Cardiac muscle cell (in vitro differentiated cells and primary cell): ENCODE measurements at places on chromosomes 4 and X. TPM values are rescaled to one million over a fixed set of nuclear protein-coding genes. Genes with fewer than 3 reads are reported as not detected.

GRCh38 chr4:7894677-7895181 lies 44.9 kb downstream of the AFAP1 start:
- H3K4me3 ChIP-seq = no peak overlapping the region
- H3K36me3 ChIP-seq = no peaks in the 10 kb centered on the region
- DNase-seq = no peak
- no peaks in the 10 kb centered on the region for H3K27me3 ChIP-seq

GRCh38 chr4:8228319-8229250 lies 29.5 kb downstream of the SH3TC1 start:
- no peaks in the 10 kb centered on the region for H3K27me3 ChIP-seq
- H3K4me3 ChIP-seq = no peak overlapping the region
- DNase-seq = no peak
- no peaks in the 10 kb centered on the region for H3K36me3 ChIP-seq
- no peak overlapping the region for H3K27ac ChIP-seq

DNA sequence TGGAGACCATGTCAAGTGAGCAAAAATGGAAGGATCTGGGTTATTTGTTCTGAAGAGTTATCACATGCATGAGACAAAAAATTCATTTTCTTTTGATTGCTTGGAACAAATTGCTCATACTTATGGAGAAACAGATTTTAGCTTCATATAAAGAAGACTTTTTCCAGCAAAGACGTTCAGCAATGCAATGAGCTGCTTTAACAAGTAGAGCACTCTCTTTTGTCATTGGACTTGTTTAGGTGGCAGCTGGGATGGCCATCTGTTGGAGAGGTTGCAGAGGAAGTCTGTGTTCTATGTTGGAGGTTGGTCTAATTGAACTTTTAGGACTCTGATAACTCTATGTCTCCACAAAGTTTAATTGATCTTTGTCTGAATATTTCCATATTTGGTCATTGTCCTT lies 19.9 kb upstream of the CEP135 start:
- H3K27ac ChIP-seq = no peak overlapping the region
- no peaks in the 10 kb centered on the region for H3K36me3 ChIP-seq
- DNase-seq = no peak

GRCh38 chr4:28774344-28774743 lies 1913.7 kb downstream of the STIM2 start:
- H3K4me1 ChIP-seq = no peaks in the 10 kb centered on the region
- no peaks in the 10 kb centered on the region for H3K36me3 ChIP-seq
- H3K27ac ChIP-seq = no peak overlapping the region

Gene CLCN4
- 15.2 and 18.2 TPM in 2 replicates for total RNA-seq

GRCh38 chrX:153485396-153486080 lies 9.2 kb upstream of the BGN start:
- H3K4me1 ChIP-seq = no peaks in the 10 kb centered on the region
- H3K27me3 ChIP-seq = no peaks in the 10 kb centered on the region
- H3K27ac ChIP-seq = no peak overlapping the region
- no peaks in the 10 kb centered on the region for H3K36me3 ChIP-seq

DNA sequence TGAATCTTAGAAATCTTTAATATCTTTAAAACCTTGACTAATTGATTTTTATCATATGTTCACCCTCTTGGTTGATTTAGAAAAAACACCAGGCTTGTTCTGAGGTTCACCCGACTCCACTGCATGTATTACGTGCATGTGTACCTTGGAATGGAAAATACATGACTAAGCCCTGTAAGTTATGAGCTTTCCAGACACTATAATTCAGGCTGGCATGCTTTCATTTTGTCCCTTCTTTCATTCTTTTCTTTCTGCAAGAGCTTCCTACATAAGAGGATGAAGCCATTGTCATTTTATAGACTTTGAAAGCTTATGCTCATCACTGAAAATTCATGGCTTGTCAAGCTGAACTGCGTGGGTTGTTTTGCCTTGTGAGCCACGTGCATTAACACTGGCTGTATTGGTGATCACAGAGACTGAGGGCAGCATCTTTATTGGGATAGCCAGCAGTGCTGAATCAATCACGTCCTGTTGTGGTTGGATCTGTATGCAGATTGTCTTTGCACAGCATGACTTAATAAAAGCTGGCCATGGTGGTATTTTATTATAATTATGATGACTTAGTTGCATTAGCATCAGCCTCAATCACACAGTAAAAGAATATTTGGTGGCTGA lies 141.9 kb downstream of the SLIT2 start:
- H3K36me3 ChIP-seq = no peaks in the 10 kb centered on the region
- H3K4me3 ChIP-seq = no peak overlapping the region
